Naive thymus-derived CD8-positive, alpha-beta T cell (primary cell): ENCODE measurements at places on chromosomes 1 and 21. TPM values are rescaled to one million over a fixed set of nuclear protein-coding genes. Genes with fewer than 3 reads are reported as not detected.

DNA sequence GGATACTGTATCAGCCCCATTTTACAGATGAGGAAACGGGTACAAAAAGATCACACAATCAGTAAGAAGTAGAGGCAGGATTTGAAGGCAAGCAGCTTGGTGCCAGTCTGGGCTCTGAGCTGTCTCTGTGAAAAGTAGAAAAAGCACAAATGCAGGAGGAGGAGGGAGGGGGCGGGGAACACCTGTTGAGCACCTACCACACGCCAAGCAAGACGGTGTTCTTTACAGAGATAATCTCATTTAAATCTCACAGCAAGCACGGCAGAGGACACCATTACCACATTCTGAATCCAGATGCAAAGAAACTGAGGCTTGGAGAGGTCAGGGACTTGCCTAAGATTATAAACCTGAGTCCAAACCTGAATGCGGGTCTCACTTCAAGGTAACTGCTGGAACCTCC, 3.3 kb downstream of the LRRC38 start:
- no peak for DNase-seq
- H3K4me1 ChIP-seq: peaks cover 5% of the 10 kb centered on the region
- no peaks in the 10 kb centered on the region for H3K36me3 ChIP-seq
- no peak overlapping the region for H3K4me3 ChIP-seq
- peaks cover 17% of the 10 kb centered on the region for H3K27me3 ChIP-seq

DNA sequence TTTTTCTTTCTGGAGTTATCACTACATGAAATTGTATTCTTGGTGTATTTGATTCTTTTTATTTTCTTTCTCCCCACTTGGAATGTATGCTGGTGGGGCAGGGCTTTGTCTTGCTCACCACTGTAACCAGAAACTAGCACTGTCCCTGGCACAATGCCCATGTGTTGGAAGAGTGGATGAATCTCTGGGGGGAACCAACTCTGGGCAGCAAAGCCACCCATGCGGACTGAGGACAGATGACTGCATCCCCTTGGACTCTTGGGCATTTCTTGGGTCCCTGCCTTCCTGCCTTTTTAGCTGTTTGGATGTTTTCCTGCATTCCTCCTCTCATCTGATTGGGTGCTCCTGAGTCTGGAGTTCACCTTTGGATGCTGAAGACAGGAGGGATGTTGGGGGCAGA, 6.1 kb downstream of the CYP4B1 start:
- H3K27me3 ChIP-seq: peaks cover 13% of the 10 kb centered on the region
- H3K27ac ChIP-seq: no peak overlapping the region
- no peak for DNase-seq
- H3K36me3 ChIP-seq: no peaks in the 10 kb centered on the region
- H3K4me1 ChIP-seq: no peaks in the 10 kb centered on the region
- H3K4me3 ChIP-seq: no peak overlapping the region

DNA sequence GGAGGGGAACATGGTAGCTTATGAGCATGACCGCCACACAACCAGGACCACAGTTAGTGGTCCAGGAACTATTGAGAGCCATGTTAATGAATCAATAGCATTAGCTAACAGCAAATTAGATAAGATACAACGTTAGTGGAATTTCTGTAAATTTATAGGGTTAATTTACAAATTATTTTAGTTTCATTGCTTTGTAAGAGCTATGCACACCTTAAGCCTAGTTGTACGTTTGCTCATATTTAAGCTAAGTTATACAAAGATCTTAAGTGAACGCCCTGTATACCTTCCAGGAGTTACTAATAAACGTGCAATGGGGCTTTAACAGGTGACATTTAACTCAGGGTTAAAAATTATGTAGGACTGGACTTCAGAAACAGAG, 749 bp downstream of the EXOSC10 start:
- no peak for DNase-seq
- peaks cover 23% of the 10 kb centered on the region for H3K4me1 ChIP-seq

DNA sequence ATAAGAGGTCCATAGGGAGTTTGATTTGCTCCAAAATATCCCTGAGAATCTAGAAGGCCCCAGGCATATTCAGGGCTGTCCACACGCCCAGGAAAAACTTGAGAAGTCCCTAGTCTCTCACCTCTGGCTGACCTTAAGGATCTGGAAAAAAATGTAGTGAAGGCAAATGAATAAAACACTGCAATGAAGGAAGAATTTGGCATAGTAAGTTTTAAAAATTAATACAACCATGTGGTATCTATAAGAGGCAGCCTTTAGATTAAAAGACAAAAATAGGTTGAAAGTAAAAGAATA, 91.3 kb downstream of the COLGALT2 start:
- no peaks in the 10 kb centered on the region for H3K36me3 ChIP-seq
- H3K27ac ChIP-seq: peak overlapping the region; percentile 24
- H3K4me3 ChIP-seq: no peak overlapping the region
- no peak for DNase-seq

DNA sequence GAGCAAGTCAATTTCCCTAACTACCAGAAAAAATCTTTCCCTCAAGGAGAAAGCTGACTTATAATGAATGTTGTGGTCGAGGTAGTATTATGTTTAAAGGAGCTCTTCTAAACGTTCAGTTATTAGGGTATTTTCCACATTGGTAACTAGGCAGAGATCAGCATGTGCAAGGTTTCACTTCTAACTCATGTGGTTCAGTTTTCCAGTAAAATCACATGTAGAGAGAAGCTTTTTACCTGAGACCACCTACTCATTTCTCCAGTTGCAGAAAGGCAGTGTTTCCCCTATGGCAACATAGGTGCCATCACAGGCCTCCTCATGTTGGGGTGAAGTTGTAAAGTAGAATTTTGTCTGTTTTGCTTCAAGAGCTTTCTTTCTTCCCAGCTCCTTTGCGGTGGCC, 23.7 kb downstream of the IL23R start:
- H3K4me1 ChIP-seq: no peaks in the 10 kb centered on the region
- H3K27ac ChIP-seq: no peak overlapping the region
- no peak overlapping the region for H3K4me3 ChIP-seq
- no peaks in the 10 kb centered on the region for H3K36me3 ChIP-seq
- no peak for DNase-seq

GRCh38 chr1:239886266-239886665, 205.4 kb upstream of the FMN2 start:
- no peaks in the 10 kb centered on the region for H3K27me3 ChIP-seq
- no peaks in the 10 kb centered on the region for H3K4me1 ChIP-seq
- no peak for DNase-seq
- no peak overlapping the region for H3K27ac ChIP-seq

Gene CD84
- total RNA-seq: 81.5 TPM

Gene CTBS
- 19.8 TPM for total RNA-seq

Gene NR1I3
- total RNA-seq: not detected

Gene AADACL3
- not detected for total RNA-seq

Gene NDUFS2
- total RNA-seq: 127 TPM
